Left lung (tissue), 14 donors: ENCODE measurements at places on chromosomes 11 and 22. TPM values are rescaled to one million over a fixed set of nuclear protein-coding genes. Genes with fewer than 3 reads are reported as not detected.

TUB gene
- total RNA-seq: 7.1 TPM

GRCh38 chr11:117498791-117499190 is 171.1 kb downstream of the CEP164 start:
- no peak overlapping the region for H3K27ac ChIP-seq
- no peak overlapping the region for H3K4me3 ChIP-seq
- DNase-seq: no peak
- no peaks in the 10 kb centered on the region for H3K27me3 ChIP-seq
- no peaks in the 10 kb centered on the region for H3K36me3 ChIP-seq

DNA sequence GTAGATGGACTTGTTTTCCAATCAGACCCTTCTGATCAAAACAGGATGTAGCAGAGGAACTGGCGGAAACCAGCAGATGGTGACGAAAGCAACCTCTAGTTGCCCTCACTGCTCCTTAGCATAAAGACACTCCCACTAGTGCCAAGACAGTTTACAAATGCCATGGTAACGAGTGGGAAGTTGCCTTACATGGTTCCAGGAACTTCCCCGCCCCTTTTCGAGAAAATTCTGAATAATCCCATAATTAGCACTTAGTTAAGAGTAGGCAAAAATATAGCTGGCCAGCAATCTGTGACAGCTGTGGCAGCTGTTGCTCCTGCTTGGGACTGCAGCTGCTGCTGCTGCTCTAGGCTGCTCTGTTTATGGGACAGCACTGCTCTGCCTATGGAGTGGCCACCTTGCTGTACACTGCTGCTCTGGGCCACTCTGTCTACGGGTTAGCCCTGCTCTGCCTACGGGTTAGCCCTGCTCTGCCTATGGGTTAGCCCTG is 33.4 kb upstream of the SORL1 start:
- DNase-seq: peak; percentile 72
- peaks cover 18% of the 10 kb centered on the region for H3K4me1 ChIP-seq
- H3K4me3 ChIP-seq: no peak overlapping the region
- H3K27ac ChIP-seq: peak overlapping the region; percentile 94
- no peaks in the 10 kb centered on the region for H3K36me3 ChIP-seq
- H3K27me3 ChIP-seq: no peaks in the 10 kb centered on the region

SELENOO gene
- 22.0 TPM for total RNA-seq

MFRP gene
- not detected for total RNA-seq

FXYD2 gene
- 1.2 TPM for total RNA-seq

GRCh38 chr11:64001484-64002420 is 15.5 kb downstream of the OTUB1 start:
- H3K4me1 ChIP-seq: peaks cover 44% of the 10 kb centered on the region
- H3K27ac ChIP-seq: no peak overlapping the region
- no peaks in the 10 kb centered on the region for H3K27me3 ChIP-seq
- DNase-seq: no peak

OR51I1 gene
- total RNA-seq: not detected

DNA sequence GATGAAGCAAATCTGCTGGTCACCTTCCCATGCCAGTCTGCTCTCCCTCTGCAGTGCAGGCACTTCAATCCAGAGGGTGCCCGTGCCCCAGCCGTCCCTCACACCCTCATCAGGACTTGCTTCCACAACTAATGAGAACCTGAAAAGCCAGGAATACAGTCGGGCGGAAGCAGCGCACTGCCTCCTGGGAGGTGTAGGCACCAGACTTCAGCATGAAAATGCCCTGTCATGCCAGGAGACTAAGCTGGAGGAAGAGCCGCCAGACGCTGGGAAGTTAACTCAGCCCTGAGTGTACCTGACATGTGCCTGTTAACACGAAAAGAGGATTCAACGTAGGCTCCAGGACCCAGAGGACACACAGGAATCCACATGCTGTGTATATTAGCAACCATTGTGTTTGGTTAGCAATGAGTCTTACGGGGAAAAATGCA is 40.1 kb upstream of the FLI1 start:
- no peaks in the 10 kb centered on the region for H3K36me3 ChIP-seq
- H3K4me3 ChIP-seq: no peak overlapping the region
- no peaks in the 10 kb centered on the region for H3K27me3 ChIP-seq
- peak; percentile 68 for DNase-seq
- no peak overlapping the region for H3K27ac ChIP-seq

GRCh38 chr11:101707477-101707876 is 123.7 kb upstream of the TRPC6 start:
- no peak overlapping the region for H3K27ac ChIP-seq
- H3K4me1 ChIP-seq: no peaks in the 10 kb centered on the region
- no peak overlapping the region for H3K4me3 ChIP-seq
- H3K27me3 ChIP-seq: no peaks in the 10 kb centered on the region
- H3K36me3 ChIP-seq: no peaks in the 10 kb centered on the region
- no peak for DNase-seq

OR52R1 gene
- not detected for total RNA-seq
